ENCODE measurements at places on chromosomes 6 and 20. TPM values are rescaled to one million over a fixed set of nuclear protein-coding genes. Genes with fewer than 3 reads are reported as not detected.

DNA sequence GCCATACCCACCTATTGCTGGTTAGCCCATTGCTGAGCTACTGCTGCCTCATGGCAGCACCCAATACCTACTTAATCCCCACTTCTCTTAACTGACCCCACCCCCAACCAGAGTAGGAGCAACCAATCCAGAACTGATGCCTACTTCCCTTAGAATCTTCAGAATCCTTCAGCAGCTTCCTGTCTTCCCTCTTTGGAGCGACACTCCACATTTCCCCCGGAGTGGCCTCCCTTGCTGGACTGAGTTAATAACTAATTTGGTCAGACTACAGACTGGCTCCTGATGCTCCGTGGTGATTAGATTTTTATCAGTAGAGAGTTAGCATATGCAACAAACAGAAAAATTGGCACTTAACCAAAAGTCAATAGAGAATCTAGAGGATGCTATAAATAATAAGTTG lies 51.2 kb upstream of the UBR2 start:
- H3K4me3 ChIP-seq, result no peak overlapping the region
- no peaks in the 10 kb centered on the region for H3K4me1 ChIP-seq
- no peak for DNase-seq
- no peaks in the 10 kb centered on the region for H3K36me3 ChIP-seq
- no peaks in the 10 kb centered on the region for H3K27me3 ChIP-seq
- no peak overlapping the region for H3K27ac ChIP-seq

The C6orf58 gene
- not detected for total RNA-seq

DNA sequence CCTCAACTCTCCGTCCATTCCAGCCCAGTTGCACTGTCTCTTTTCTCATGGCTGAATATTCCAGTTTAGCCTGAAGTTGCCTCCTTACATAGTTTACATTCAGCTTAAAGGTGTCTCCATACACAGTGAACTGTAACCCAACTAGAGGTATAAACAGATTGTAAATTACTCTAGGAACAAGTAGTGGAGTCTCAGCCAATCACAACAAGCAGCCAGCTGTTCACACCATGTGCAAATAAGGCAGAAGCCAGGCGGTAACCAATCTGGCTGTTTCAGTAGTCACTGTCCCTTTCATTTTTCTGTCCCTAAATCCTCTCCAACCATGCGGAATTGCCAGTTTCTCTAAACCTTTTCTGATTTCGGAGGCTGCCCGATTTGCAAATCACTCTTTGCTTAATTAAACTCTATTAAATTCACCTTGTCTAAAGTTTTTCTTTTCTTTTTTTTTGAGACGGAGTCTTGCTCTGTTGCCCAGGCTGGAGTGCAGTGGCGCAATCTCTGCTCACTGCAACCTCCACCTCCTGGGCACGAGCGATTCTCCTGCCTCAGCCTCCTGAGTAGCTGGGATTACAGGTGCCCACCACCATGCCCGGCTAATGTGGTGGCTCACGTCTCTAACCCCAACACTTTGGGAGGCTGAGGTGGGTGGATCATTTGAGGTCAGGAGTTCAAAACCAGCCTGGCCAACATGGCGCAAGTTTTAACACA lies 37.6 kb upstream of the GFOD1 start:
- no peaks in the 10 kb centered on the region for H3K36me3 ChIP-seq
- no peak overlapping the region for H3K27ac ChIP-seq
- no peaks in the 10 kb centered on the region for H3K4me1 ChIP-seq
- H3K4me3 ChIP-seq, result no peak overlapping the region

- H3K4me1 ChIP-seq, result peaks cover 11% of the 10 kb centered on the region
- no peak overlapping the region for H3K4me3 ChIP-seq
- no peak overlapping the region for H3K27ac ChIP-seq
- H3K27me3 ChIP-seq, result no peaks in the 10 kb centered on the region
- no peaks in the 10 kb centered on the region for H3K36me3 ChIP-seq
Observed at GRCh38 chr6:36759148-36759759, 61.6 kb downstream of the RAB44 start.

GRCh38 chr6:90351696-90352095 lies 55.1 kb upstream of the BACH2 start:
- no peaks in the 10 kb centered on the region for H3K36me3 ChIP-seq
- no peak for DNase-seq
- H3K27me3 ChIP-seq, result no peaks in the 10 kb centered on the region
- no peak overlapping the region for H3K27ac ChIP-seq

DNA sequence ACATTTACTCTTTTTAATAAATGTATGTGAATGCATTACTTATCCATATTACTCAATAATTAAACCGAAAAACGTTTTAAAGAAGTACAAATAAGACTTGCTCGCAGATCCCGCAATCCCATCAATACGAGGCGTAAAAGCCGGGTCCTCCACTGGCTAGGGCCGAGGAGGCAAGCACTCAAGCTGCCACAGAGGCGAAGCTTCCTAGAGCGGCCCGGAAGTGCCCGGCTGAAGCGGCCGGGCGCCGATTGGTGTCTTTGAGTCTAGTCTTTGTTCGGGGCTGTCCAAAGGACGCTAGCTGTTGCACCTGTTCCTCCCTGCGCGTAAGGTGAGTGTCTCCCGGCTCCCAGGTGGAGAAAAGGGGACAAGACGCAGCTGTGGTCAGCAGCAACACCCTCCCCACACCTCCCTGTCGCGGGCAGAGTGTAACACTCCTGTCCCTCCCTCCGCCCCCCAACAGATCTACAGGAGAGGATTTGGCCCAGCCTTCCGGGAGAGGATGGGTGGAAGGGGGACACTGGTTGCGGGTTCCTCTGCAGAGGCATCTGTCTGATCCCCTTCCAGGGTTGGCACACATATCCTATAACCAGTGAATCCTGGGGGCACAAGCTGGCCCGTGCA lies at the start of gene ZSCAN16:
Gene ZSCAN16 (plus strand): TSS at position 260 of the 621 bp plus-strand sequence. CDS start 835 bp downstream, outside the sequence.
- H3K27ac ChIP-seq, result peak within 1 kb of the TSS; percentile 83
- peaks cover 19% of the 10 kb centered on the region for H3K36me3 ChIP-seq
- peak within 1 kb of the TSS; percentile 55 for H3K4me3 ChIP-seq
- peak; percentile 77 for DNase-seq

Data from adrenal gland (tissue), 19 donors.